ENCODE measurements at places on chromosomes 11 and 22.

- no peak for DNase-seq
These were observed 399.4 kb downstream of the LUZP2 start for GRCh38 chr11:24896118-24896835.

GRCh38 chr11:132683602-132684001 lies 848.7 kb downstream of the OPCML start:
- DNase-seq, result no peak

DNA sequence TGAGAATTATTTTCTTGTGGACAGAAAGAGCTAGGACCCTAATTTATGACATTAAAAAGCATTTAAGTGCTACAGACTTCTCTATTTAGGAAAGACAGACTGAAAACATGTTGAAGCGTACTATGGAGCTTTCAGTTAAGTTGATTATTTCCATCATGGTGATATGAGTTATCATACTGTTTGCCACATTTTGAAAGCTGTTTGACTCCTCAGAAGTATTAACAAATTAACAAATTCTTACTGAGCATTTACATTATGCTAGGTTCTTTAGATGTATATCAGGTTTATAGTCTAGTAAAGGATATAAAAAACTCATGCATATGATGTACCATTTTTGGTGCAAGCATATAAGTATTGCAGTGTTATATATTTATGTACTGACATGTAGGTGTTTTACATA lies 50.1 kb downstream of the ARHGEF12 start:
- no peak for DNase-seq

DNA sequence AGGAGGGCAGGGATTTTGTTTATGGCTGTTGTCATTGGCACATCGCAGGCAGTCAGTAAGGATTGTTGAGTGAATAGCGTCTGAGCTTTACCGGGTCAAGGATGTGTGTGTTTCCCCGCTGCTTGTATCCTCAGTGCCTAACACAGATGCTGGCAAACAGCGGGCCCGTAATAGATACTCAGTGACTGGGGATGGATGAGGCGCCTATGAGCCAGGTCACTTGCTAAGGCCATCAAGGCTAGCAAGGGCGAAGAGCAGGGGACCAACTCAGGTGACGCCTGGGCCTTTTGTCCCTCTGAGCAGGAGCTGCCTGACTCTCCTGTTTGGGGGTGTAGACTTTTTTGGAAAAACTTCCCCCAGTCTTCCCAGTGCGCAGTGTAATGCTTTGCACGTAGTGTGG lies 118.1 kb downstream of the HIPK3 start:
- no peak for DNase-seq

DNA sequence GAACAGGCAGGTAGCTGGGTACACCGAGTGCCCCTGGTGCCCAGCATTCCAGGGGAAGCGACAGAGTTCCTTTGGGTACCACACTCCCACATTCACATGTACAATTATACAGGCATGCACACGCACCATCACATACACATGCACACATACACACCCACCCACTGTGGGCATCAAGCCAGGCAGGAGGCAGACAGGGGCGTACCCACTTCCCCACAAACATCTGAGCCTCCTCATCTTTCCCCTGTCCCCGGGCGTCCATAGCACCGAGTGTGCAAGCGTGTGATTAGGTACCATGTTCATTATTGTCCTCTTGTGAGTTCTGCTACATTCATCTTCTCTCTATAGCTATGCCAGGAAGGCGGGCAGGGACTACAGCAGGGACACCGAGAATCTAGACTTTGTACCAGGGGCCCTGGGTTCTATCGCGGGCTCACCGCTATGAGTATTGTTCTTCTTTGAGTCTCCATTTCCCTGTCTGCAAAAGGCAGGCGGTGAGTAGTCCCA lies 2.1 kb upstream of the CARD10 start:
- no peak for DNase-seq

GRCh38 chr11:42462558-42463310 lies 849.1 kb upstream of the API5 start:
- DNase-seq, result no peak

GRCh38 chr11:128906185-128907050 lies 15.3 kb downstream of the KCNJ5 start:
- no peak for DNase-seq

DNA sequence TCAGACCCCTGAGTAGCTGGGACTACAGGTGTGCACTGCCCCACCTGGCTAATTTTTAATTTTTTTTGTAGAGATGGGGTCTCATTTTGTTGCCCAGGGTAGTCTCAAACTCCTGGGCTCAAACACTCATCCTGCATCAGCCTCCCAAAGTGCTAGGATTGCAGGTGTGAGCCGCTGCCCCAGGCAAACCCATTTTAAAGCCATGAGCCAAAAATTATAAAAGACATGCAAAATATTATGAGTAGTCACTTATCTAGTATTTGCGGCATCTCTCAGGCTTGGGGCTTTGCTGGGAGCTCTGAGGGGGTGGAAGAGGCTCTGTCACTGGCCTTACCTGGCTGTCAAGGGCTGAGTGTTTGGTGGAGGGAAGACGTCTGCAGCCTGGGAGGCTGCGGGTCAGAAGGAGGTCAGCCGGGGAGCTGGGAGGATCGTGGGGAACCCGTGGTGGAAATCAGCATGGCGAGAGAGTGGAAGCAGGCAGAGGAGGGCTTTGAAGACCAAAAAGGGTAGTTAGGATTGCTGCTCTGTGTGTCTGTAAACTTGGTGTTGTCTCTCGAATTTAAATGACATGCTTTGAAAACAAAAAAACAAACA lies 69.1 kb upstream of the PARVG start:
- no peak for DNase-seq

- no peak for DNase-seq
These were observed 1.9 kb downstream of the OR52K1 start for GRCh38 chr11:4484310-4484709.

DNA sequence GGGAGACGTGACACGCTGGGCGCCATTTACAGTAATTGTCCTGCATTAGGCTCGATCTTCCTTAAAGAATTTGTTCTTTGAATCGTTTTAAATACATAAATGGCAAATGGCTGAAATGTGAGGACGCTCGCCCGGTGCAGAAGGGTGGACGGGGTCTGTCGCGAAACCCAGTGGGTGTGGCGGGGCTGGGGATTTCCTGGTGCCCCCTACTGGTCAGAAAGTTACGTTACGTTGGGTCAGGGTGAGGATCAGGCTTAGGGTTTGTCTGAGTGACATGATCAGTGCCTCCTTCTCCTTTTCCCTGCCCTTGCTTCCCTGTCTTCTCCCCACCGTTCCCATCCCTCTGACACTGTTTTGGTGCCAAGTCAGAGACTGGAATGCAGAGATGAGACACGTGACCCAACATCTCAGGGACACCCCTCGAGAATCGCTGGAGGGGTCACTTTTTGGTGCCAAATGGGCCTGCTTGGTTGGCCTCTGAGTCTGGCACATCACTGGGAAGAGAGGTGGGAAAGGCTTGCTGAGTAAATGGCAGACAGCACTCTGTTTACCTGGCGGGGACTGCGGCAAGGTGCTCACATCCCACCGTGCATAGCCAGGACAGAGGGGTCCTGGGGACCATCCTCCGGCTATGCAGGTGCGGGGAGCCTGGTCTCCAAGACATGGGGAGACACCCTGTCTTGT lies 1107.6 kb downstream of the BRD1 start:
- no peak for DNase-seq

- DNase-seq, result no peak
These were observed 12.6 kb upstream of the UCP2 start for GRCh38 chr11:73995247-73995646.

DNA sequence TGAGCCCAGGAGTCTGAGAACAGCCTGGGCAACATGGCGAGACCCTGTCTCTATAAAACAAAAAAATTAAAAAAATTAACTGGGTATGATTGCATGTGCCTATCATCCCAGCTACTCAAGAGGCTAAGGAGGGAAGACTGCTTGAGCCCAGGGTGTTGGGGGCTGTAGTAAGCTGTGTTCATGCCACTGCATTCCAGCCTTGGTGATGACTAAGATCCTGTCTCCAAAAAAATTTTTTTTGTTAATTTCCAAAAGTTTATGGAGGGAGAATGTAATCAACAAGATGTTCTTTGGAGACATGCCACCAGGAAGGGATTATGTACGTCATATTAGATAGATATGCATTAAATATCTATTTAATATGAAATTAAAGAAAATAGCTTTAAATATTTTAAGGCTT lies 267.5 kb downstream of the SBF2 start:
- DNase-seq, result no peak

GRCh38 chr11:17985517-17985916 lies 27.3 kb downstream of the SERGEF start:
- DNase-seq, result no peak

GRCh38 chr11:30740091-30740490 lies 153.9 kb upstream of the MPPED2 start:
- no peak for DNase-seq

DNA sequence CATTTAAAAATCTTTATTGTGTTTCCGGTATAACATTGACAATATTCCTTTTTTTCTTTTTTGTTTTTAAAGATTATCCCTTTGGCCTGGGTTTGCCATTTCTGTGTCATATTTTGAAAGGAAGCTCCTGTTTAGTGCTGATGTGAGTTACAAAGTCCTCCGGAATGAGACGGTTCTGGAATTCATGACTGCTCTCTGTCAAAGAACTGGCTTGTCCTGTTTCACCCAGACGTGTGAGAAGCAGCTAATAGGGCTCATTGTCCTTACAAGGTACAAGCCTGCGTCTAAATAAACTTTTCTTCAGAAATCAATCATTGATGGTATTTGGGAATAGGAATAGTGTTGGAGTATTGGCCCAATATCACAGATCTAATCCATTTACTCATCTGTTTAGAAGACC lies 19.8 kb downstream of the PIWIL4 start:
- no peak for DNase-seq

DNA sequence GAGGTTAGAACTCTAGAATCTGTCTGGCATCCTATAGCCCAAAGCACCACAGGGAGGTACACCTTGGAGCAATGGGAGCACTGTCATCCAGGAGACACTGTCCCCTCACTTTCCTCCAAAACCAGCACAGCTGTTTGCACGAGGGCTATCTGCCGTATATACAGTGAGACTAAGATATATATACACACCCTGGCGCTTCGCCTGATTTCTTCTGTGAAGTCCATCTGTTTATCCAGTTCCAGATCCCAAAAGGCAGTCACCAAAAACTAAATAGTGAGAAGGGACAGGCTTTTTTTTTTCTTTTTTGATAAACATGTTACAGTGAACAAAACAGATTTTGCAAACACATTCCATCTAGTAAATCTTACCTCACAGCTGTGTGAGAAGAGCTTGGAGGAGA lies 68.5 kb downstream of the ARFGAP2 start:
- peak; percentile 14 for DNase-seq

- DNase-seq, result no peak
These were observed 84.0 kb upstream of the AKIP1 start for GRCh38 chr11:8826901-8827560.

- no peak for DNase-seq
These were observed 510.2 kb downstream of the JRKL start for GRCh38 chr11:96899971-96900370.

GRCh38 chr11:35007277-35007676 lies 90.9 kb downstream of the PDHX start:
- no peak for DNase-seq

DNA sequence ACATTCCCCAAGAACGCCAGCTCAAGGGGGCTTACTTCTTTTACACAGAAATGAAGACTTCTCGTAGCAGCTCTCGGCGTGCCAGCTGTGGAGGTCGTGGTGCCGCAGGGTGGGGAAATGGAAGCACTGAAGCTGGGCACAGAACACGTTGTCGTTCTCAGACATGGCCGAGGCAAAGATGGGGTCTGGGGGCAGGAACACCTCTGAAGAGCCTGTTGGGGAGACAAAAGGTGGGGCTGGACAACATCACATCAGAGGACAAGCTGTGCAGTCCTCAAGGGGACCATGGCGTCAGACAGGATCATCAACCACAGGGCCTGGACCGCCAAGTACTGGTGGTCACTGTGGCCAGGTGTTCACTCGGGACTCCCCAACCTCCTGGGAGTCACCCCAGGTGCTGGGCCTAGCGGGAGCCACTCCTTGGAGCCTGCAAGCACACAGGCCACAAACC lies 65.2 kb downstream of the DGCR2 start:
- DNase-seq, result no peak
